ENCODE measurements at places on chromosomes 4 and X.

DNA sequence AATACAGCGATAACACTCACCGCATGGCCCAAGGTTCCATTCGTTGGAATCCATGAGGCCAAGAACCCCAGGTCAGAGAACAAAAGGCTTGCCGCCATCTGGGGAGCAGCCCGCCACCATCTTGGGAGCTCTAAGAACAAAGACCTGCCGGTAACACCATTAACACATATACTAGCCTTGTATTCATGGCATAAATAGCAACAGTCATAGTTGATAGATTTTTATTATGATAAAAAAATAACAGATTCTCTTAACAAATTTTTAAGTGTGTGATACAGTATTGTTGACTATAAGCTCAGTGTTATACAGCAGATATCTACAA is 309.4 kb downstream of the GLUD2 start:
- DNase-seq: no peak

GRCh38 chrX:29528281-29528680 is 687.1 kb upstream of the MAGEB2 start:
- no peak for DNase-seq

GRCh38 chr4:124745985-124746801 is 33.7 kb upstream of the ANKRD50 start:
- no peak for DNase-seq

- DNase-seq: no peak
Observed at GRCh38 chr4:143700046-143700415, 444 bp downstream of the FREM3 start.

- no peak for DNase-seq
Observed at GRCh38 chr4:17510582-17510981, 1.3 kb downstream of the QDPR start.

GRCh38 chr4:78581618-78582017 is 30.0 kb downstream of the ANXA3 start:
- DNase-seq: no peak

DNA sequence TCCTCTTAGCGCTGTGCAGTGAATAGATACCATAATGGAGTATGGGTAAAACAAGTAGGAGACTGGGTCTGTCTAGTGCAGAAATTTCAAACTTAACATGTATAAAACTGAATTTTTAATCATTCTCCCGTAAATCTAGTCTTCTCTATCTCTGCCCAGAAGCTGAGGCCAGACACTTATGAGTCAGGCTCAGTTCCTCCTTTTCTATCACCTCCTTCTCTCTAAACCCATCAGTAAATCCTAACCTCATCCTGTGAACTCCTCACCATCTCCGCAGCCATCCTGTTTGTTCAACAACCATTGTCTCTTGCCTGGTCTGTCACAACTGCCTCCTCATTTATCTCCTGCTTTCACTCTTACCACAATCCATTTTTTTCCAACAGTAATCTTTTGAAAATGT is 19.8 kb upstream of the SGMS2 start:
- DNase-seq: no peak

- no peak for DNase-seq
Observed at GRCh38 chrX:45344594-45344993, 143.9 kb upstream of the DIPK2B start.

DNA sequence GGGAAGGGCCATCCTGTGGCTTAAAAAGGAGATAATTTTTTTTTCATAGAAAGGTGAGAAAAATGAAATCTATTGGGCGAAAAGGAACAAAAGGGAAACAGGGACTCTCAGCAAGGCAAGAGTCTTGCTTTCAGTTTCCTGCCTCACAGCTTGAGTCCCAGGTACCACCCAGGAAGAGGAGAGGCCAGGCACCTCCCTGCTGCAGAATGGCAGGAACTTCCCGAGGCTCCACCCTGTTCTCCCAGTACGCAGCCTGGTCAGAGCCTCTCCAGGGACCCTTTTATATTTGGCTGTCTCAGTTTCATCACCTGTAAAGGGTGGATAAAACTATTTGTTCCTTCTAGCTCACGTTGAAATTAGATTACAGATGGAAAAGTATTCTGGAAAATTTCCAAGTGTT is 33.8 kb downstream of the UCHL1 start:
- no peak for DNase-seq

GRCh38 chr4:71222661-71223060 is 116.2 kb upstream of the SLC4A4 start:
- DNase-seq: no peak

- no peak for DNase-seq
Observed at GRCh38 chr4:94472056-94472826, 20.5 kb downstream of the PDLIM5 start.

- DNase-seq: no peak
Observed at GRCh38 chrX:149712831-149713230, 971 bp downstream of the MAGEA11 start.

DNA sequence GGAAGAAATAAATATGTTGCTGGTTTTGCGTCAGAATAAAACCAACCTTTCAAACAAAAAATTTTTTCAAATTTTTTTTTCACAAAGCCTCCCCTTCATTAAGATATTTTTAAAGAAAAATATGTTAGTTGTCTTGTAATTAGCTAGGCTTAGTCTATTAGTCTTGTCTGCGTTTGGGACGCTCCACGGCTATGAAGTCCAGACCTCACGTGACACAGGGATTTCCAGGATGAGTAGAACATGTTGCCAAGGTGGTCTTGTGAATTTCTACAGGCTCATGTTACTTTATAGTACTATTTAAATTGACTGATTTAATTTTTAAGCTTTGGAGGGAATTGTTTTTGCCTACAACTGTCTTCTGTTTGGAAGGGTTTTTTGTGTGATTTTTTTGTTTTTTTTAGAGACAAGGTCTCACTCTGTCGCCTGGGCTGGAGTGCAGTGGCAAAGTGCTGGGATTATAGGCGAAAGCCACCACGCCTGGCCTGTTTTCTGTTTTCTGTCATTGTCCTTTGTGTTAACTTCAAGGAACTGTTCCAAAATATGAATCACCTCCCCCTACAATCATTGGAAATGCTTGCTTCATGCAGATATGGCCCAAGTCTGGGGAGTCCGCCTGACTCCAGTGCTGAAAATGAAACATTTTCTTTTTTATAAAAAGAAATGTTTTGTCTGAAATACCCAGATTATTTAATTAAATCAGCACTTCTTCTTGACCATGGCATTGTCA is 26.2 kb downstream of the TMEM144 start:
- no peak for DNase-seq

- DNase-seq: no peak
Observed at GRCh38 chr4:141027421-141027820, 105.8 kb downstream of the RNF150 start.

- peak; percentile 35 for DNase-seq
Observed at GRCh38 chrX:120380699-120381098, 18.8 kb downstream of the ATP1B4 start.

DNA sequence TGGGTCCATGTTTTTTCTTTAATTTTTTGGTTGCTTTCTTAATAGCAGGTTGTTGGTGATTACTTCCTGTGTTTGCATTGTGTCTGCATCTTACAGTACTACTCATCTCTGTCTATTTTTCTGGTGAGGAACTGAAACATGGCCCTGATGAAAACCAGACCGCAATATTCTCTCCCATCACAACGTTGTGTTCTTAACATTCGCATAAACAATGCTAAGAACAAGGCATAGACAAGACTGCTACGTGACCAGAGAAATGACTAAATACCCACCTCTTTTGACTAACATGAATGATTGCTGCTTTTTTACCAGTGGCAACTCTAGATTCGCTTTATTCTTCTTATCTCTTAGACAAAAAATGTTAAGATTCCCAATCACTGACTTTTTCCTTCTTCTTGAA is 179.1 kb downstream of the GC start:
- DNase-seq: no peak

DNA sequence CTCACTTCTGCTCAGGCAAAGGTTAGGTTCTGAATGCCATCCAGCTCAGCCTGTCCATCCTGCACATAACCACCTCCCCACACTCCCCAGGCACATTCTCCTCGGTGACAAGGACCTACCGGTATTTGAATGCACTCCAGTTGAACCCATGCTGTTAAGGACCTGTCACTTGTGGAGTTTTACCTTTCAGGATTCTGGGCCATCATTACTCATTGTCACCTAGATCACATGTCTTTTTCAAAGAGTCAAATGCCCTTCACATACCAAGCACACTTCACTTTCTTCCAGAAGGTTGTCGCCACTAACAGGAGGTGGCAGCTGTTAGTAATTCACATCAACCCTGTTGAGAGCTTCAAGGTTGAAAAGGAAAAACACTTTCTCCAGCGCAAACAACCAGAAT is 218.3 kb downstream of the SOWAHB start:
- no peak for DNase-seq

DNA sequence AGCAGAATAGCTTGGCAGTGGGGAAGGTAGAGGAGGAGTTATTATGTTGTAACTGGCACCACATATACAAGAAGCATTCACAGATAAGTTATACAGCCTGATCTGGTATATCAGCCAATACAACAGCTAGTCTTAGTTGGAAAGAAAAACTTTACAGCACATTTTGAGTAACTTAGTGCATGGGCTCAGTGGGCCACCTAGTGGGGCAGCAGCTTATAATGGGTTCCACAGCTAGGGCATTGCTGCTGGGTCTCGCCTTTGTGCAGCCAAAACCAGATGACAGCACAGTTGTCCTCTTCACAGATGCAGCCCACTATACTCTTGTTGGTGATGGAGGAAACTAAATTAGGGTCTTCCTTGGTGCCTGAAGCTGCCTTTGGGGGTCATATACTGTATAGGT is 448.1 kb upstream of the RASGEF1B start:
- DNase-seq: no peak

- DNase-seq: no peak
Observed at GRCh38 chr4:205097-205756, 80.9 kb downstream of the ZNF718 start.

DNA sequence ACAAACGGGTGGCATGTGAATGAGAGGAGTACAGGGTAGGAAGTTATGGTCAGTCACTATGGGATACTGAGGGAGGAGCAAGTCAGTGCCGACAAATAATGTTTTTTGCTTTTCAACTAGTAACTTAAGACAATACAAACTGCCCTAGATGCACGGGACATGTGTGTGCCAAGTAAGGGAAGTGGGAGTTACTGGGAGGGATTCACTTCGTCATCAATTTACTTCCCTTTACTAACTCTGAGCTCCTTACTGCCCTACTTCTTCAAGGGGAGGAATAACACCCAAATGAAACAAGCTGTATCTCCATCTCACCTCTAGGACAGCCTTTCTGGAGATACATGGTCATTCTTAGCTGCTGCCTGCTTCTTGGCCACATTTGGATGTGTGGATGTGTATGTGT is 97.7 kb downstream of the DGKK start:
- DNase-seq: no peak

- no peak for DNase-seq
Observed at GRCh38 chr4:2063557-2064275, 4.6 kb downstream of the NAT8L start.

GRCh38 chrX:13085526-13085925 is 41.1 kb upstream of the FAM9C start:
- peak; percentile 15 for DNase-seq

DNA sequence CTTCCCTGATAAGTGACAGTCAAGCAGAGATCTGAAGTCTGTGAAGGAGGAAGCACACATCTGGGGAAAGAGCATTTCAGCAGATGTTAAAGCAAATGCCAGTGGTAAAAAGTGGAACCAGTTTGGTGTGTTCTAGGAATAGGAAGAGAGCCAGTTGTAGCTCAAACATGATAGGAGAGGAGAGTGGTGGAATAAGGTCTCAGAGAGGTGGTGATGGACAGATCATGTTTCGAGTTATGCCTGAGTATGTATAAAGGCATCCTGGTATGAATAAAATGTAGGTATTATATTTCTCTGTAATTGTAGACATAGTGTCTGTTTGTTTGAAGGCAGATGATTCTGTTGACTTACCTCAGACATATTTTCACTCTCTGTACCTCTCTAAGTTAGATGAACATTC is 89.1 kb downstream of the LARP7 start:
- DNase-seq: no peak

DNA sequence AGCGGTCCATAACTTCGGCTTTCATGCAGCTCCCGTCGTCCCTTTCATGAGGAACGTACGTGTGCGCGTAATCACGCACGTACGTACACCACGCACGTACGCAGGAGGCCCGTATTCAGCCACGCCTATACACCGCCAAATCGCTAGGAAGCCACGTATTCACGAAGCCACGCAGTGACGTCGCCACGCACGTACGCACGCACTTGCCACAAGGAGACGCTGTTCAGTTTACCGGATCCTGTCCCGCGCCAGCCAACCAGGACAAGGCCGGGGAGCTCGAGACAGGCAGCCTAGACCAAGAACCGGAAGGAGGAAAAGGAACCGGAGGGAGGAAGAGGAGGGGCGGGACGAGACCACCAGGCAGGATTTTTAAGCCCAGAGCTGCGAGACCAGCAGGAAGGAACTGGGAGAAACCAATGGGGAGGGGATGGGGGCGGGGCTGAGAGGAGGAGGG is at the start of gene EOLA2:
Gene EOLA2 (minus strand): TSS at position 65 of the 454 bp plus-strand sequence. CDS start 4,617 bp downstream, outside the sequence.
- peak; percentile 92 for DNase-seq

GRCh38 chr4:6225469-6225868 is 25.1 kb upstream of the JAKMIP1 start:
- no peak for DNase-seq

- DNase-seq: no peak
Observed at GRCh38 chr4:151691639-151692442, 69.0 kb downstream of the GATB start.

- no peak for DNase-seq
Observed at GRCh38 chr4:82561786-82562563, at the start of gene TMEM150C. TSS of gene TMEM150C (minus strand) at chr4:82561988. CDS start at chr4:82504657, 57,331 bp downstream.

- no peak for DNase-seq
Observed at GRCh38 chr4:33395731-33396485, 2675.7 kb downstream of the PCDH7 start.

- DNase-seq: no peak
Observed at GRCh38 chr4:39614487-39615162, 24.0 kb downstream of the SMIM14 start.

DNA sequence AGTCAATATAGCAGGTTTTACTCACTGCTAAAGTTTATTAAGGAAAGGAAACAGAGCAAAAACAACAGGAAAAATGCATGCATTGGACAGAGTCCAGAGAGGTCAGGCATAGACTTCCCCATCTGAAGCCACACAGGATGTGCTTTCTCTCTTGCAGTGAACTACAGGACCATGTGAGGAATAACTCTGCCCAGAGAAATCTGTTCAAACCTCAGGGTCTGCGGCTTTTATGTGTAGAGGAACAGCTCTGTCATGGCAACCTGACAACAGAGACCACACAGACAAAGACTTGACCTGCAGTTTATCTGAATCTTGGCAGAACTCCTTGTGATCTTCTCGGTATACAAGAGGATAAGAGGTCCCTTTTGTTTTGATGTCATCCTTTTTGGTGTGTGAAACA is 46.3 kb upstream of the LONRF3 start:
- no peak for DNase-seq

- DNase-seq: no peak
Observed at GRCh38 chr4:28117084-28117682, 1256.5 kb downstream of the STIM2 start.

- DNase-seq: no peak
Observed at GRCh38 chr4:101232074-101232776, 115.1 kb downstream of the PPP3CA start.

- DNase-seq: no peak
Observed at GRCh38 chrX:42027367-42028000, 104.1 kb upstream of the CASK start.

GRCh38 chr4:142318280-142318679 is 527.8 kb downstream of the INPP4B start:
- no peak for DNase-seq

- DNase-seq: peak; percentile 23
Observed at GRCh38 chrX:133985164-133985966, at the start of gene GPC3. TSS of gene GPC3 (minus strand) at chrX:133985594.

- no peak for DNase-seq
Observed at GRCh38 chr4:184814686-184815045, 11.1 kb downstream of the ACSL1 start.

All from stimulated activated naive CD4-positive, alpha-beta T cell (primary cell).